ENCODE measurements at places on chromosomes 5 and 9. TPM values are rescaled to one million over a fixed set of nuclear protein-coding genes. Genes with fewer than 3 reads are reported as not detected.

- DNase-seq, result no peak
Measured at GRCh38 chr5:72472031-72472430, 35.2 kb downstream of the ZNF366 start.

- DNase-seq, result peak; percentile 11
Measured at GRCh38 chr5:67095346-67096171, 101.0 kb downstream of the CD180 start.

- no peak for DNase-seq
Measured at GRCh38 chr5:90792725-90793124, 234.1 kb downstream of the ADGRV1 start.

DNA sequence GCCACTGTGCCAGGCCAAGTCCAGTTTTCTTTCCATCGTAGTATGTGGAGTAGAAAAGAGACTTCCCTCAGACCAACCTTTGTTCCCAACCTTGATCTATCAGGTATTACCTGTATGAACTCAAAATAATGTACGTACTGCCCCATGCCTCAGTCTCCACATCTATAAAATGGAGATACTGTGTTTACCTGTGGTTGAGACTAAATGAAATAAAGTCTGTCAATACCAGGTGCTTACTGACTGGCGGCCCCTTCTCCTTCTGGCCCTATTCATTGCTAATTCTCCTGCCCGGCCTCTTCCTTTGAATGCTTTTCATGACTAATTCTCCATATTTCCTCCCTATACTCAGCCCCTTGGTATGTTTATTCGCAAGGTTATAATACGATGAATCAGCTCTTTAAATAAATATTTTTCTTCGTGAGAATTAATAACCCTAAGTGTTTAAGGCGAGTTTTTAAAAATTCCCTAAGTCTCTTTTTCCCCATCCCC lies 89.6 kb upstream of the BASP1 start:
- DNase-seq, result no peak

DNA sequence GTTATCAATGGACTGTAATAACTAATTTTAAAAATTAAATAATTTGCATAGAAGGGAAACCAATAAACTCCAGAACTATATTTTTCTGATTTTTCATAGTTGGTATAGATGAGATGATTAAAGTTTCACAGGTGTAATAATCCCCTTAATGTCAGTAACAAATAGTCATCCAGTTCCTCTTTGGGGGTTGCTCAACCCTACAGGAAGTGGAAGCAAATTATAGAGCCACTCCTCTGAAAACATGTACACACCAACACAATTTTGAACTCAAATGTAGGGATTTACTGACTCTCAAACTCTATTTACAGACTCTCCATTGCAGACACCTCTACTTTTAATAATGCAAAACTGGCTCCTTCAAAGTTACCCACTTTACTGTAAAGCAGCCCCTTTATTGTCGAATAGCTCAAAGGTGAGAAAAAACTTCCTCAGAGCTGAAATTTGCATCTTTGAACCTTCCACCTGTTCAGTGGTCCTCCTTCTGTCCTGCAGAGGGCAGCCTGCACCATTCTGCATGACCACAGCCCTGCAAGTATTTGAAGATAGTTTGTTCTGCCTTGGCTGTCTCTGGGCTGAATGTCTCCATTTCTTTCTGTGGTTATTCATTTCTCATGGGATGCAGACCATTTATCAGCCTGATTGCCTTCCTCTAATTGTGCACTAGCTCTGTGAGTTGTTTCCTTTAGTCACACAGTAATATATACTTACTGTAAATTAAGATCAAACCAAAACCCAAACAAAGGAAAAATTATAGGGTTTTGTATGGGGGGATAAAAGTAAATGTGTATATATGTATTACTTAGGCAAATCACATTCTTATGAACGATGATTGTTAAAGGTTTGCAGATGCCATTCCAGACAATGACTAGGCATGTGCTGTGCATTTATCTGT lies 383.2 kb upstream of the SGCD start:
- no peak for DNase-seq

GRCh38 chr5:145834554-145834916 lies 607 bp downstream of the PRELID2 start:
- DNase-seq, result no peak

DNA sequence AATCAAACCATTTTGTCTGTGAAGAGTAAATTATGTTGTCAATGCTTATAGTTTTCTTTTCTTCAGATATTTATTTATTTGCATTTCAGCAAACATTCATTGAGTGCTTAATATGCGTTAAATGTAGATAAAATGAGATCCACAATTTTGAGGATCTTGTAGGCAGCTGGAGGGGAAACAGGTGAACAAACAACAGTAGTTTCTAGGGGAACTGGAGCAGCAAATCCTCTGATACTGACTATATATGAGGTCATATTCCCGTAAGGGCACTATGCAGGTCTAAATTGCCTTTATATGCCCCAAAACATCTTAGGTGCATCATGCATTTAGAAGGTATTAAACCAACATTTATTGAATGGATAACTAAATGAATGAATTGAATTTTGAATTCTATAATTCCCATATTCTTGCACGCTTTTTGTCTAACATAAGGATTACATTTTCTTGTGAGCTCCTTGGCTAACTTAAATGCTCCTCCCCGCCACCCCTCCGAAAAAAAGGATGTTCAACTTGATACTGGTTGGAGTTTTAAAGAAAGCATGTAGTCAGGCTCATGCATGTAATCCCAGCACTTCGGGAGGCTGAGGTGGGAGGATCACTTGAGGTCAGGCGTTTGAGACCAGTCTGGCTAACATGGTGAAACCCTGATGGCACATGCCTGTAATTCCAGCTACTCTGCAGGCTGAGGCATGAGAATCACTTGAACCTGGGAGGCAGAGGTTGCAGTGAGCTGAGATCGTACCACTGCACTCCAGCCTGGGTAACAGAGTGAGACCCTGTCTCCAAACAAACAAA lies 299.8 kb downstream of the TMEM38B start:
- no peak for DNase-seq

DNA sequence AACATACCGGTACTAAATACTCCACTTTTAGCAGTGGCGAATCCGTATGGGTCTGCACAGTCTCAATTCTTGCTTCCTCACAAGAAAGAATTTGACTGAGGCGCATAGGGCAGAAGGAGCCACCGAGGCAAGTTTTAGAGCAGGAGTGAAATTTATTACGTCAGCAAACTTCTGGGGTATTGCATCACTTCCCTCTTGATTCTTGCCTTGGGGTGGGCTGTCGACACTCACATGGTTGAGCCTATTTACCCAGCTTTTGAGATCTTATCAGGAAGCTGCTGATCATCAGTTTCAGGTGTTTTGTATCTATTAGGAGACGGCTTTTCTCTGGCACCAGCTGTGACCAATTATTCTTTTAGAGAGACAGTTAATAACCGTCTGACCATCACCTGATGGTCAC lies 111.5 kb upstream of the CCNH start:
- no peak for DNase-seq

- no peak for DNase-seq
Measured at GRCh38 chr9:134923466-134923865, 5.8 kb upstream of the FCN1 start.

GRCh38 chr5:84130006-84130580 lies 254.6 kb downstream of the EDIL3 start:
- no peak for DNase-seq

GRCh38 chr5:32834251-32834650 lies 123.1 kb downstream of the NPR3 start:
- DNase-seq, result no peak

GRCh38 chr9:135745686-135746324 lies 43.8 kb downstream of the KCNT1 start:
- no peak for DNase-seq

DNA sequence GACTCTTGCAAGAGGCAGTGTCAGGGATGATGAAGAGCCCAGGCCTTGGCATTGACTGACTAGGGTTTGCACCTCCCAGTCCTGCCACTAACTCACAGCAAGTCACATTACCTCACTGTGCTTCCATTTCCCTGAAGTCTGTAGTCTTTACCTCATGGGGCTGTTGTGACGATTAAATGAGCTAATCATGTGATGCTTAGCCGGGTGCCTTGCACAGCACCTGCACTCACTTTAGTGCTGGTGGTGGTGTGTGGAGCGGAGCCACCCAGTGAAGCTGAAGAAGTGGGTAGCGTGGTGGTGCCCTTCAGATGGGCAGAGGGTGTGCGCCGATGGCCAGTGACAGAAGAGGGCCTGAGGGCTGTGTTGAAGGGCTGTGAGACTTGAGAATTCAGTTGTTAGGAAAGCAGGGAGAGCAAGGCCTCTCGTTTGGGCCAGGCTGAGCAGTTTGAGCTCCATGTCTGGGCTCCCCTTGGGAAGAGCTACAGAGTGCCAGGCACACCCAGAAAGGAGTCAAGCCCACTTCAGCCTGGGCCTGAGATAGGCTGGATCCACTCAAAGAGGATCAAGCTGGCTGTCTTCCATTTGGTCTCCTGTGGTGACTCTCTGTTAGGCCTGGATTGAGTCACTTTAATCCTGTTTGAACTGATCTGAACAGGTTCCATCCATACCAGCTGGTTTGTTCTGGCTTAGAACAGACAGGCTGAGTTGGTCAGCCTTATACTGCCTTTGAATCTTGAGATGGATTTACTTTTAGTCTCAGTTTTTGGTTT lies 42.5 kb downstream of the RALGPS1 start:
- no peak for DNase-seq

- DNase-seq, result no peak
Measured at GRCh38 chr5:676699-677076, 16.5 kb downstream of the TPPP start.

DNA sequence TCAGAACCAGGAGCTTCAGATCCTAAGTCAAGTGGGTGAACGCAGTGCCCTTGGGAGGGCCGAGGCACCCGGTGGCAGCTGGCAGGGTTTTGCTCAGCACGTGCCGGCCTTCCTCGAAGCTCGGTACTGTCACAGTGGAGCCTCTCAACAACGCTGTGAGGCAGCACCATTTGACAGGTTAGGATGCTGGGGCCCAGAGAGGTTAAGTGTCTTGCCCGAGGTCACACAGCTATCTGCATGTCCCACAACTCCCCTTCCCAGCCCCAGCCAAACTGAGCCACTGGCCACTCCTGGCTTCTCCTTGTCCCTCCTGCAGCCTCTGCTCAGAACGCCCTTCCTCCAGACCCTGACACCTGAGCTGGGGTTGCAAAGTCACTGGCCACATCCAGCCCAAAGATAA lies 43.7 kb upstream of the RPL26L1 start:
- DNase-seq, result no peak

- DNase-seq, result no peak
Measured at GRCh38 chr5:74639807-74640449, 600 bp downstream of the ENC1 start.

GRCh38 chr9:124185413-124185812 lies 72.3 kb upstream of the NEK6 start:
- DNase-seq, result no peak

GRCh38 chr9:5112109-5112592 lies 73.3 kb downstream of the INSL6 start:
- no peak for DNase-seq

- no peak for DNase-seq
Measured at GRCh38 chr5:131973089-131973712, 27.7 kb upstream of the MEIKIN start.

GRCh38 chr5:32551194-32551593 lies 34.2 kb upstream of the SUB1 start:
- no peak for DNase-seq

DNA sequence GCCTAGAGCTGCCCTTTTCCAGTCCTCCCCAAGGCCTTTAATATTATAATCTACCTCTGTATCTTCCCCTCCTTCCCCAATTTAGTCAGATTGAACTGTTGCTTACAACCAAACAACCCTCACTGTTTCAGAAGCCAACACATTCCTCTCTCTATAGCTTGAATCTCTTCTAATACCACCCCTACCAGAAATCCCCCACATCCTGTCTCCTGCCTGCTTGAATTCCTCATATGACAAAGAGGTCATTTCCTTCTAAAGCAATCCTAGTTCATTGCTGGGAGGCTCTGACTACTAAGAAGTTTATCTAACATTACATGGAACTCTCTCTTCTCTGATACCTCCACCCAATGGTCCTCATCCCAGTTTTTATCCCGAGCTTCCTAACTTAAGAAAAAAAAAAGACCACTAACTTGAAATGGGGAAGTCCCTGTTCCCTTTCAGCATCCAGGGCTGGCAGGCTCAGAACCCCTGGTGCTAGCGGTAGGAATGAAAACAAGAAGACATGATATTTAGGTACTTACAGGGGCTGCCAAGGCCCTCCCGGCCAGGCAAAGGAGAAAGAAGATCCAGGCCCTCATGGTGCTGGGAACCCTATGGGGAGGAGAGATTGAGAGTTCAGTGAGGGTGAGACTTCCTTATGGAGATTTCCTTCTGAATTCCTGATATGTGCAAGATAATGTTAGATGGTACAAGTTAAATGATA lies 11.0 kb downstream of the SPARC start:
- DNase-seq, result no peak

DNA sequence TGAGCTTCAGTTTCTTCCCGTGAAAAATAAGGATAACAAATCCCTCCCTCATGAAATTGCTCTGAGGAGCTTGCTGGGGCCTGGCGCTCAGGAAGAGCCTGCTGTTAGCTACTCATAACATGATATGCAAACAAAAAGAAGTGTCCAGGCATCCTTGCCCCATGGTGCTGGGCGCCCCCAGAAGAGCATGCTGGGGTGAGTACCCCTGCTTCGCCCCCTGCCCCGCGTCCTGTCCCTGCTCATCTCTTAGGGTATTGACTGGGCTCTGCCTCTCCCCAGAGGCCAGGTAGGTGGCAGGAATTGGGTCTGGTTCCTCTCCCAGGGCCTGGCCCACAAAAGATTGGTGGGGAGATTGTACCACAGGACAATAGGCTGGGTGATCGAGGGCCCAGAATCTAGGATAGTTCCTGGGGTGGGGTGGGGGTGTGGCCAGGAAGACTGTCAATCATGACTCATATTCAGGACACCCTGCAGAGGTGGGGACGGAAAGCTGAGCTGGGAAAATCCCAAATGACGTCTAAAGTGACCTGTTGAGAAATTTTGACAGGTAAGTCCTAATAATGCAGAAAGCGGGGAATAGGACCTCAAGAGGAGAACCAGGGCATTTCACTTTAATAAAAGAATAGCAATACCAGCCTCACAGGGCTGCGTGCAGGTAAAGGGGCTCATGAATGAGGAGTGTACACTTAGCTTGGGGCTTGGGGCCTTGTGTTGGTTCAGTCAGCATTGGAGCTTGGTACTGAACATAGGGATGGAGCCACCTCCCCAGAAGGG lies 8.9 kb downstream of the PITX1 start:
- DNase-seq, result no peak

Gene GFPT2
- 32.1 TPM for total RNA-seq

Gene SMIM15
- 21.3 TPM for total RNA-seq

Gene ARSI
- total RNA-seq, result 4.3 TPM

Gene PURA
- total RNA-seq, result 44.3 TPM

Gene PCDHA13
- total RNA-seq, result 0.54 TPM

Gene ADRB2
- 3.7 TPM for total RNA-seq

Gene EEIG1
- 20.4 TPM for total RNA-seq

Gene GABRG2
- not detected for total RNA-seq

Gene TMEM8B
- total RNA-seq, result 24.2 TPM

Gene PCDHGA6
- 12.0 TPM for total RNA-seq

Gene PCDHGC5
- 6.9 TPM for total RNA-seq
